ENCODE measurements at places on chromosomes 5 and 9.

DNA sequence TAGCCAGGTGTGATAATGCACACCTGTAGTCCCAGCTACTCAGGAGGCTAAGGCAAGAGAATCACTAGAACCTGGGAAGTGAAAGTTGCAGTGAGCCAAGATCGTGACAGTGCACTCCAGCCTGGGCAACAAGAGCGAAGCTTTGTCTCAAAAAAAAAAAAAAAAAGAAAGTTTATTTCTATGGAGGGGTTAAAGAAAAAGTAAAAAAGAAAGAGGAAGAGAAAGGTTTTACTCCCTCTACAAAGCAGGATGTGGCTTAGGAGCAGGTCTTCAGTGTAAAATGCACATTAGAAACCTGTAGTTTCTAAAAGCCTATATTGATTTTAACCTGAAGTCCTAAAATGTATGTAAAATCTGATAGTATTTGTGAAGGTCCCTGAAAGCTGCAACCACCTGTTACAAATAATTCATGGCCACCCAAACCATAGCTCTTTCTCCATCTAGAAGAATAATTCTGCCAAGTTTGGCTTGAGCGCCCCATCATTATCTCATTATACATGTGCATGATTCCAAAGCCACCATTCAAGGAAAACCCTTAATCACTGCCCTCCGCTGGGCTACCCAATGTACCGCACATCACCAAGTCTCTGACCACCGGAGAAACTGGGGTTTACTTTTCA lies 3.4 kb downstream of the FNBP1 start:
- DNase-seq, result no peak

GRCh38 chr5:36422952-36423351 lies 121.2 kb upstream of the RANBP3L start:
- no peak for DNase-seq

- no peak for DNase-seq
These were observed 55.9 kb upstream of the KCNMB1 start for GRCh38 chr5:170444969-170445505.

GRCh38 chr9:137373611-137373980 lies 49.4 kb downstream of the EXD3 start:
- DNase-seq, result no peak

GRCh38 chr9:96738147-96739027 lies 39.5 kb downstream of the ZNF510 start:
- no peak for DNase-seq

DNA sequence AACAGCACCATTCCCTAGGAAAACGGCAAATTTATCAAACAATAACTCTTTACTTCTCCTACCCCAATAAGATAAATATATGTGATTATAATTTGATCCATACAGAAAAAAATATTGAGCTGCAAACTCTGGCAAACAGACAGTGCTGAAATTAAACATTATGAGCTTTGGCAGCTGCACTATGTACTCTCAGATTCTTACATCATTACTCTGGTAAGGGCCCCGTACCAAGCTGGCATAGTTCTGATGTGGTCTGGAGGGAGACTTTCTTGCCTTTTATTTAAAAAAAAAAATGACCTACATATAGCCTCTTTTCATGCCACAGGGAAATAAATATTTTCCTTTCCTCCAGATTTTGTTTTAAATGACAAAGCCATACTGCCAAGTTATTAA lies 95.0 kb downstream of the NR6A1 start:
- DNase-seq, result no peak

GRCh38 chr5:146461319-146461718 lies 14.2 kb downstream of the TCERG1 start:
- DNase-seq, result no peak

GRCh38 chr9:135078361-135078821 lies 9.1 kb upstream of the OLFM1 start:
- no peak for DNase-seq

DNA sequence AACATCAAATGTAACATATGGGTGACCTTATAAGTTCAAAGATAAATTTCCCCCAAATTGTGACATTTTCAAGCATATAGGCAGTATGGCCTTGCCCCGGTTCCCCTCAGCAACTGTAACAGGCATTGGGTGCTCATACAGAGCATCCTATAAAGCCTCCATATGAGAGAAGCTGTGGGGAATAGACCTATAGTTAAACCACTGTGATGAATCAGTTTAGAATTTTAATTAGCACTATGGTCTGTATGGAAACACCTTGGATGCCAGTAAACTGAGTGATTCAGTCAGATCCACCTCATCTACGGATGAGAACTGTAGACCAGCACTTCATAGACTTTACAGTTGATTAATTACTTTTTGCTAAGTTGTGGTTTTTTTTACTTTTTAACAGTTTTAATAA lies 79.4 kb downstream of the ERCC6L2 start:
- DNase-seq, result no peak

DNA sequence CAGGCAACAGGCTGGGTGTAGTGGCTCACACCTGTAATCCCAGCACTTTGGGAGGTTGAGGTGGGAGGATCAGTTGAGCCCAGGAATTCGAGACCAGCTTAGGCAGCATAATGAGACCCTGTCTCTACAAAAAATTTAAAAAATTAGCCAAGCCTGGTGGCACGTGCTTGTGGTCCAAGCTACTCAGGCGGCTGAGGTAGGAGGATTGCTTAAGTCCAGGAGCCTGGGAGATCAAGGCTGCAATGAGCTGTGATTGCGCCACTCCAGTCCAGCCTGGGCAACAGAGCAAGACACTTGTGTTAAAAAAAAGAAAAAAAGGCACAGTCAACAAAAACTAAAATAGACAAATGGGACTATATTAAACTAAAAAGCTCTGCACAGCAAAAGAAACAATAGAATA lies 29.3 kb downstream of the ATP6V0E1 start:
- DNase-seq, result no peak

GRCh38 chr9:87889882-87890252 lies 7.2 kb downstream of the SPATA31E1 start:
- DNase-seq, result no peak

DNA sequence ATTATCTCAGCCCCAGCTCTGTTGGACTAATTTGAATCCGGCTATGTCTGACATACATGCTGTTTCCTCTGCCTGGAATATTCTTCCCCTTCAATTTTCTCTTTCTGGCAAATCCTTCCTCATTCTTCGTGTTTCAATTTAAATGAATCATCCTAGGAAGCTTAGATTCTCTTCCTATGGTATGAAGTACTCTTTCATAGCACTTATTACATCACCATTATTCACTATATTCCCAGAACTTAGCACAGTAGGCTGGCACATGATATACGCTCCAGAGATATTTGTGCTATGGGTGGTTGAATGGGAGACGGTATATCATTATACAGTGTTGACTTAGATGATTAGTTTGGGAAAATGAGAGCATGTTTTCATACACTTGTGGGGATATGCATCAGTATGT lies 91.0 kb upstream of the JAK2 start:
- no peak for DNase-seq

DNA sequence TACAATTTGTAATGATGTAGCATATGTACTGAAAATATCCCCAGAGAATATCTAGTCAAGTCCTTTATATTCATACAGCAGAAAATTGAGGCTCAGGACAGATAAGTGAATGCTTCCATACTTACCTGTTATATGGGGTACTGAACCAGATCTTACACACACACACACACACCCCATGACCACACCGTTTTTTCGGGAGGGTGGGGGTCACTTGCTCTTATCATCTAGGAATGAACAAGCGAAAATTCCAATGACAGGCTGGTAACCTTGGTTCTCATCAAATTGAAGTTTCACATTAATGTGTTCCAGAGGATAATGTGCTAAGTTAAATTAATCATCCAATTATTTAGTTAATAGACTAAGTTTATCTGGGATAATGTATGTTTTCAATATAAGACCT lies 48.8 kb downstream of the ARL15 start:
- DNase-seq, result no peak

DNA sequence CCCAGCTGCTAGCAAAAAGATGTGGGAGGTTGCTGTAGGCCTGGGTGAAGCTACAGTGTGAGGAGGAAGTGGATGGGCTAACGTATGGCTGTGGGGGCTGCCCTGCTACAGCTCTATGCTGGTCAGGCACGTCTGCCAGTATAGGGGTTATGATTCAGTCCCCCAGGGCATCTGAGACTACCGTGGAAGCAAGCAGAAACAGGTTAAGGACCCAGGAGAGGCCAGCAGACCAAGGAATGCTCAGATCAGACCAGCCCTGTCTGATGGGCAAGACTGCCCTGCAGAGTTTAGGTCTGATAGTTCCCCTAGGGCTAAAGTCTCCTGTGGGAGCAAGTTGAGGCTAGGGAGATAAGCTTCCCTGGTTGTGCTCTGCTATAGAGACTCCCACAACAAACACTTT lies 416.1 kb upstream of the CTNND2 start:
- DNase-seq, result no peak

DNA sequence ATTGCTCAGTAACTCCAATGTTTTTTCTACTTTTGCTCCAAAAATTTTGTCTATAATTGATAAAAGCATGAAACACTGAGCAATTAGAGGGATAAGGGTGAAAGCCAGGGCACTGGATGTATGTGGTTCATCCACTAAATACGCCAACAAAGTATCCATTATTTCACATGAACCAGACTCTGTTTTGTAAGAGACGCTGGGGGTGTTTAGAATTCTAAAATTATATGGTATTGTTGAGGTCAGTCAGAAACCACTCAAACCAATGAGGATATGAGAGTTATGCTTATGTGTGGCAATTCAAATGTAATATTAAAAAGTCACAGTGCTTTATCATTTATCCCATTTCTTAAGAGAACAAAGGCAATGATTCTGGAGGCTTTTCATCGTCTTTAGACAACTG lies 220.2 kb downstream of the EFNA5 start:
- no peak for DNase-seq

GRCh38 chr5:134267366-134268018 lies 41.6 kb upstream of the PPP2CA start:
- no peak for DNase-seq

- no peak for DNase-seq
These were observed 9.4 kb upstream of the GM2A start for GRCh38 chr5:151243564-151243963.

GRCh38 chr5:24439465-24439864 lies 205.3 kb downstream of the CDH10 start:
- no peak for DNase-seq

- no peak for DNase-seq
These were observed 1170.0 kb upstream of the CDH9 start for GRCh38 chr5:28208356-28208755.

DNA sequence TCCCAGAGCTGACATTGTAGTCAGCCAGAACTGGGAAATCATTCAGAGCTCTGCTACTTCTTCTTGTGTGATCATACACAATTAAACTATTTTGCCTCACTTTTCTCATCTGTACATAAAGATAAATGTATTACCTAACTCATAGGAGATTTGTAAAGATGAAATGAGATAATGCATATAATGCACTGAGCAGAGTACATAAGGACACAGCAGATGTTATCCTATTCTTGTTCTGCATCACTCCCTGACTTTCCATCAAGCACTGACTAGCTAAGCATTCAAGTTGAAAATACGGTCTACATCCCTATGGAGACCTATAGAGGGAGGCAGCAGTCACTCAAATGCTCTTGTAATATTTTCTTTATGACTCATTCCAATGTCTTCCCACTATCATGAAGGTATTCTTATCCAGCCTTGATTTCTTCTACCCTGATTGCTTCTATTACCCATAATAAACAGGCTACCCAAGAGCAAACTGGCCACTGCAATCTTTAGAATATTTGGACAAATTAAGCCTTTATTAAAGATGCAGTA lies 16.3 kb upstream of the PRR16 start:
- no peak for DNase-seq

DNA sequence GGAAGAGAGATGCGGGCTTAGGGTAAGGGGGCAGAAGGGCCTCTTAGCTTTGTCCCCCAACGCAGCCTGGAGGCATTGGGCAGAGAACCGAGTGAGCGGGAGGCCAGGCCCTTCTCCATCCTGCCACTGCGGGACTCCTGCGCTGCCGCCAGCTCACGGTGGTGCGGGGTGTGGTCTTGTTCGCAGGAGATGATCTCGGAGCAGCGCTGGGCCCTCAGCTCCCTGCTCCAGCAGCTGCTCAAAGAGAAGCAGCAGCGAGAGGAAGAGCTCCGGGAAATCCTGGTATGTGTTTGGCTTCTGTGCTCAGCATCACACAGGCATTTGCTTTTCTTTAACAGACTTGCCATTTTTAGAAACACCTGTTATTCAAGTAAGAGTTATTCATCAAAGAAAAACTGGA lies 41.3 kb downstream of the LRSAM1 start:
- no peak for DNase-seq

- DNase-seq, result no peak
These were observed 50.2 kb upstream of the RNF38 start for GRCh38 chr9:36450110-36450732.

DNA sequence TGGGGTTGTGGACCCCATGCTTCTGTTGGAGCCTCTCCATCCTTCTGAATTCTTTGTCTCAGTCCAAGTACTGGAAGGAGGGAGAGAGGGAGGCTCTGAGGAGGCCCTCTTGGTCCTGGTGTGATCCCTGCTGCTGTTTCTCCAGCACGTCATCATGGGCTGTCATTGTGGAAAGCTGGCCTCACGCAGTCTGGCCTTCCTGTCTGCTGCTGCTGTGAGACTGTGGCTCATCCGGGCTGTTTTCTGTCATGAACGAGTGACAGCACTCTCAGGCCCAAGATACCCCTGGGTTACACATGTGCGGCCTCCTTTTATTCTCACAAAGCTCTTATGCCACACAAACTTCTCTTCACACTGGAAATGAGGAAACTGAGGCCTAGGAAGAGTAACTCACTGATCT lies 499.3 kb downstream of the CCDC171 start:
- DNase-seq, result no peak

DNA sequence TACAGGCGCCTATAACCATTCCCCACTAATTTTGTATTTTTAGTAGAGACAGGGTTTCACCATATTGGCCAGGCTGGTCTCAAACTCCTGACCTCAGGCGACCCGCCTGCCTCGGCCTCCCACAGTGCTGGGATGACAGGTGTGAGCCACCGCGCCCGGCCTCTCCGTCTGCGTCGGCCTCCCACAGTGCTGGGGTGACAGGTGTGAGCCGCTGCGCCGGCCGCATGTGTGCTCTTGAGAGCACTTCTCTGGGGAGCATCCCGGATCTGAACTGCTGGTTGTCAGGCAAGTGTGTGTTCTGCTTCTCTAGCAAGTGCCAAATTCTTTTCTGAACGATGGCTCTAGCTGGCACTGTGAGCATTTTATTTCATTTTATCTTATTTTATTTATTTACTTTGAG lies 3.7 kb upstream of the ENTPD2 start:
- no peak for DNase-seq

- no peak for DNase-seq
These were observed 188.7 kb downstream of the FBXL17 start for GRCh38 chr5:108193021-108193795.

GRCh38 chr5:147426640-147427327 lies 83.1 kb downstream of the DPYSL3 start:
- DNase-seq, result no peak

GRCh38 chr5:149794041-149794440 lies 63.9 kb downstream of the PPARGC1B start:
- DNase-seq, result no peak

Data from activated CD4-positive, CD25-positive, alpha-beta regulatory T cell (primary cell).